ENCODE measurements at places on chromosomes 4 and X. TPM values are rescaled to one million over a fixed set of nuclear protein-coding genes. Genes with fewer than 3 reads are reported as not detected.

Gene HS3ST1
- total RNA-seq: 6.9 TPM

Gene NPY2R
- total RNA-seq: 0.13 TPM

Gene HTRA3
- 129 TPM for total RNA-seq

Gene HMX1
- not detected for total RNA-seq

Gene DRP2
- total RNA-seq: 1.5 TPM

Gene SLC10A6
- 4.2 TPM for total RNA-seq

Gene NPFFR2
- total RNA-seq: not detected

Gene MTMR8
- 4.3 TPM for total RNA-seq

Gene MTM1
- total RNA-seq: 13.6 TPM

Gene TRPC3
- 0.26 TPM for total RNA-seq

Gene ADGRG2
- total RNA-seq: 1.7 TPM

Gene DUSP9
- not detected for total RNA-seq

Gene BGN
- 1,297 TPM for total RNA-seq

Gene GAGE12F
- total RNA-seq: not detected

Gene SNCA
- 11.2 TPM for total RNA-seq

Gene LNX1
- total RNA-seq: 4.6 TPM

Gene TMSB15A
- total RNA-seq: 0.55 TPM

Gene FAM47E
- 2.4 TPM for total RNA-seq

Data from aorta (tissue), 5 donors.